ENCODE measurements at places on chromosomes 2 and 18.
A peak's percentile ranks its signal among the peaks of the same experiment; 100 is the strongest.

GRCh38 chr2:159438284-159438683, 151.8 kb upstream of the WDSUB1 start:
- no peak for DNase-seq

DNA sequence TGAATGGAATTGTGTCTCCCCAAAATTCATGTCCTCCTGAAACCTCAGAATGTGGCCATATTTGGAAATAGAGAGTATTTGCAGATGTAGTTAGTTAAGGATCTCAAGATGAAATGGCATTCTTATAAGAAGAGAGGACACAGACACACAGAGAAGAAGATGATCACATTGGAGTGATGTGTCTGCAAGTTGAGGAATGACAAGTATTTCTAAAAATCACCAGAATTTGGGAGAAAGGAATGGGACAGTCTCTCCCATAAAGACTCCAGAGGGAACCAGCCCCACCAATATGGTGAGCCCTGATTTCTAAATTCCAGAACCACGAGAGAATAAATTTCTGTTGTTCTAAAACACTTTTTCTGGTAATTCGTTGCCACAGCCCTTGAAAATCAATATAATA, 166.3 kb downstream of the C1D start:
- no peak for DNase-seq

- no peak for DNase-seq
Measured at GRCh38 chr2:12824351-12824777, 107.6 kb downstream of the TRIB2 start.

GRCh38 chr18:6743999-6744398, 14.5 kb downstream of the ARHGAP28 start:
- no peak for DNase-seq

DNA sequence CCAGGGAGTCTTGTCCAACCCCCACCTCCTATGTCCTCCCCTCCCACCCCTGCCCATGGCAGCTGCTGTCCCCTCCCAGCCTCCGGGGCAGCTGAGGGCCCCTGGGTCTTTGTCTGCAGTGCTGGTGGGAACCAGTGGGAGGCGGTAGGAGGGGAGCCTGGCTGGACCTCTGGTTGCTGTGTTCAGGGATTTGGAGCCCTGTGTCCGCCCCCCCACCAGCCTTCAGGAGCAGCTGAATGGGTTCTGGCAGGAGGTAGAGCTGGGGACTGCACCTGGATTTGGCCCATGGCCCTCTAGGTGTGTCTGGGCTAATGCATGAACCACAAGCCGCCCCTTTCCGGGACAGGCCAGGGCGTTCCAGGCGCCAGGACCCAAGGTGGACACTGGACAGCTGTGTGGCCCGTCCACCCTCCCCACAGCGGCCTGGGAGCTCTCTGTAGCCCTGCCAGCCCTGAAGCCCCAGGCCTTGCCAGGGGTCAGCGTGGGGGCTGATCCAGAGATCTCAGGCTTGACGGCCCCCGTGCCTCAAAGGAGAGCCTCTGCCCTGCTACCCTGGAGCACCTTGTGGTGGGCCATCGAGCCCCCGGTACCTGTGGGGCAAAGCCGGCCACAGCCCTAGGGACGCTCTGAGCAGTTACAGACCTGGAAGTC, 25.4 kb downstream of the GPC1 start:
- DNase-seq: no peak

- DNase-seq: no peak
Measured at GRCh38 chr2:110216199-110216598, 3.9 kb upstream of the MTLN start.

GRCh38 chr2:69214898-69215297, 172.1 kb downstream of the GFPT1 start:
- no peak for DNase-seq

DNA sequence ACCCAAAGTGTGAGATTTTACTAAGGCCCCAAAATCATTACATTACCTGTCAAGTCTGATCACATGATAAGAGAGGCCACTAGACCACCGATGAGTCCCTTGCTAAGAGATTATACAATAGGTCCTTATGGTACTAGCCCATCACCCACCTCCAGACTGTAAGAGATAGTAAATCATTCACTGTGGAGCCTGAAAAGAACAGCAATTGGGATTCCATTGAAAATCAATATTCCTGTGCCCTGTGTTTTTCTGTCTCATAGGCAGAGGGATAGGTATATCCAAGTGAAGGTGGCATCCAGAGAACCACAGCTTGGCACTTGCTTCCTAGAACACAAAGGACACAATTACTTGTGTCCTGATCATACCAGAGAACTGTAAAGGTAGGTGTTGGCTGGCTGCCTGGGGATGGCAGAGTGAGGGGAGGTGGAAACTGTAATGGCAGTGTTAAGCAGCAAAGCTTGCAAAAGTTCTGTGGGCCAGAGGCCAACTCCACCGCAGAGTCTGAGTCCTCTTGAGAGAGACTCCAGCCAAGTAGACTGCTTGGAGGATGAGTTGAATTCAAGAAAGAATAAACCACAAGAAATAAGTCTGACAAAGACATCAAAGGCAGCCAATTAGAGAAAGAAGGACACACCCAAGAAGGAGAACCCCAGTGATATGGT, 102.0 kb upstream of the PIEZO2 start:
- no peak for DNase-seq

DNA sequence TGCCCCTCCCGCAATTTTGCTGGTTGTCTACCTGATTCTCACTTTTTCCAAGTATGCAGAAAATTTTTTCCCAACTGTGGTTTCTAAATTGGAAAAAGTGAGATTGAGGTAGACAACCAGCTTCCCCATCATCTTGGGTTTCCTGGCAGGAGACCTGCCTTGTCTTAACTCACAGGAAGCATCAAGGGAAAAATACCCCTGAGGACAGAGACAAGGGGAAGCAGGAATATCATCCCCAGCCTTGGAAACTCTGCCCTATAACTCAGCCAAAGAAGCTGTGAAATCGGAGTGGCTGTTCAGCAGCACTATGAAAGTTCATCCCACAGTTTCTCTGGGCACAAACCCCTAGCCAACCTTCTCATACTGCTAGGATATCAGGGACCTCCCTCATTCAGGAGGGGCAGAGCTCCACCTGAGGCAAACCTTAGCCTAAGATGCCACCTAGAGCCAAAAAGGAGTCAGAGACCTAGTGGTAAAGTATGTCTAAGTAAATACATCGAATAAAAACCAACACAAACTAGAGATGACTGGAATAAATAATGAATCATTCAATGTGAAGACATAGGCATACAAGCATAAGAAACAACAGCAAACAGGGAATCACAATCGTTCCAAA, 68.2 kb downstream of the ZSWIM2 start:
- DNase-seq: peak; percentile 48

- no peak for DNase-seq
Measured at GRCh38 chr18:5152343-5153020, 44.6 kb downstream of the AKAIN1 start.

GRCh38 chr18:62976227-62976626, 260.9 kb downstream of the PHLPP1 start:
- DNase-seq: no peak

Data from HCT116 (cell line).